ENCODE measurements at places on chromosomes 6 and 20.

DNA sequence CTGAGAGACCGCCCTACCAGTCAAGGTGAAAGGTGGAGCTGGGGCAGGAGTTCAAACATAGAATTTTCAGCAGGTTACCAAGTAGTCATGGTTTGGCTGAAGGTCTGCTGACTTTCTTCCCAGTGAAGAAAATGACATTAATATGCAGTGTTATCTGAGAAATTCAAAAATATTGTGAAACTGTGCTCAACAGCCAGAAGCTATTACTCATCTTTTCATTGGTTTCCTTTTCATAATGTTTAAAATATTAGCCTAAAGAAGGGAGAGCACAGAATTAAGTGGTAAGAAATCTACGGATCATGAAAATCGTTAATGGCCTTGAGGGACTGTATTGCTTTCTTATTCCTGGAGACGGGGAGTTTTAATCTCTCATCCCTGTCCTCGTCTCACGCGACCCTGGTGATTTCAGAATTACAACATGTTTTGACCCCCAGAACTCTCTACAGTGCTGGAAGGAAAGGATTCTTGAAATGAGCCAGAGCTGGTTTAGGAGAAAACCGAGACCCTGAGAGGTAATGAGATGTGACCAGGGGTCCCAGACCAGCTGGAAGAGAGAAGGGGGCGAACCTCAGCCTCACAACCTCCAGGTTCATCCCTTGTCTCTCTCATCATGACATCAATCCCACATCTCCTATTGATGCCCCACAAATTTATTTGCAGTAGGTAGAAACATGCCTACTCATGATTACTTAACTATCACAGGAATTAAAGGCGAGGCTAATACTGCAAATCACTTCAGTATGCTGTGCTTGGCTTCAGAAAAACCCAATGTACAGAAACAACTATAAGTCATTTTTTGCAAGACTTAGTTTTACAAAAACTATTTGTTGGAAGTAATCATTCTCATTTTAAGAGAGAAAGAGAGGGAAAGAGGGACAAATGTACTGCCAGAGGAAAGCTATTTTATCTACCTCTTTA lies 209.5 kb downstream of the FNDC1 start:
- no peak for DNase-seq

- no peak for DNase-seq
Observed at GRCh38 chr20:8367689-8368088, 235.6 kb downstream of the PLCB1 start.

- no peak for DNase-seq
Observed at GRCh38 chr6:116166369-116166768, 40.4 kb upstream of the COL10A1 start.

GRCh38 chr6:87333033-87333432 lies 4.0 kb upstream of the GJB7 start:
- no peak for DNase-seq

- no peak for DNase-seq
Observed at GRCh38 chr6:129759796-129760605, 50.0 kb upstream of the ARHGAP18 start.

- DNase-seq = no peak
Observed at GRCh38 chr6:32908897-32909296, 31.9 kb downstream of the HLA-DMB start.

DNA sequence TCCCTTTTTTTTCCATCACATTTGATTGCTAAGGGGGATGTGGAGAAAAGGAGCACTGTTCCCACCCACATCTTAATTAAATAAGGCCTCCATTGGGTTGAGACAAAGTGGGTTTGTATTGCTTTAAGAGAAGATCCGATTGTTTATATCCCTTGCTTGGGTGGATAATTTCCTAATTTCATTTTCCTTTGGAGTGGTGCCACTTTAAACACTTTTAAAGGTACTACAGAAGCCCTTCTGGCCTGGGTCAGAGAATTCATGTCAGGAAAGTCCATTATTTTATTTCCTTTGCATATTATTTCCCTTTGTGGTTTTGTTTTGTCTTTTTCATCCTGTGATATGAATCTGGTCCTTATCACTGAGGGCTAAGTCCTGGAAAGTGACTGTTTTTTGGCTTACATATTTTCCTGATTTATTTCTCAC lies 56.9 kb downstream of the PHACTR2 start:
- no peak for DNase-seq

DNA sequence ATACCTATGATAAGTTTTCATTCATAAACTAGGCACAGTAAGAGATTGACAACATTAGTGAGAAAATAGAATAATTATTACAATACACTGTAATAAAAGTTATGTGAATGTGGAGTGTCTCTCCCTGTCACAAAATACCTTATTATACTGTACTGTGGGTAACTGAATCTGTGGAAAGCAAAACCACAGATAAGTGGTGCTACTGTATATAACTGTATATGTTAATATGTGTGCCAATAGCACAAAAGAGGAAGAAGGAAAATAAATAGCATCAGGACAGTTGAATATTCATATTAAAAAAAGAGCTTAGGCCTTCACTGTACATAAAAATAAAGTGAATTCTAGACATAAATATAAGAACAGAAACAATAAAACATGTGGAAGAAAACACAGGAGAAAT lies 243.5 kb downstream of the CDKAL1 start:
- no peak for DNase-seq

GRCh38 chr6:36320475-36320874 lies 16.2 kb downstream of the BNIP5 start:
- DNase-seq = no peak

- DNase-seq = no peak
Observed at GRCh38 chr6:170005665-170006064, 254.2 kb downstream of the ERMARD start.

GRCh38 chr6:10658910-10659698 lies 35.3 kb downstream of the C6orf52 start:
- DNase-seq = no peak

DNA sequence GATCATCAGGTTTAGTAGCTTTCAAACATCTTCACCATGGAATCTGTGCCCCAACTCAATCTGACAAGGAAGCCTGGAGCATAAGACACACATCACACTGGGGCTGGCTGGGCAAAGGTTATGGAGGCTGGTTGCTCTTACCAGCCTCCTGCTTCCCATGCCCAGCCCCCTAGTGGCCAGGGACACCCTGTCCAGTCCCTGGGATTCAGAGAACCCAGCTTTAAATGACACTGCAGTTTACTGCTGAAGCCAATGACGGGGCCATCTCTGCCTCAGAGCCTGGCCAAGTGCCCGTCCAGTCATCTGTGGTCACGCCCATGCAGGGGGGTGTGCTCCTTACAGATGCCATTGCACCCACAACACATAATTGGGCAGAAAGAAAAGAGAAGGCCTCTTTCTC lies 272.9 kb downstream of the SMOC2 start:
- no peak for DNase-seq

DNA sequence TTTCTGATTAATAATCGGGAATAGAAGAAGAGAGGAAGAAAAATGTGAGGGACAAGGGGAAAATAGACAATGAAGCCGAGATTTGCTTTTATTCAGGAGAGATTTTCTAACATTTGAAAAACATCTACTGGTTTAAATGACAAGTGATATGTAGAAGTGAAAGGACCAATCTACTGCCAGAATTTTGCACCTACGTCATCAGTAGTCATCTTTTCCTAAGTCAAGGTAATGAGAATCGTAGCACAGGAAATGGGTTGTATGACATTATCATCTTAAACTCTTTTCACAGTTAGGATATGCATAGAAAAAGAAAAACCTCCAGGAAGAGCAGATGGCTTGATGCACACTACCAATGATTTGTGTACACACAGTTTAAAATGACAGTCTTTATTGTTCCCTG lies 45.3 kb upstream of the RAB32 start:
- DNase-seq = no peak

- DNase-seq = no peak
Observed at GRCh38 chr6:74070091-74070490, 374.1 kb downstream of the CD109 start.

DNA sequence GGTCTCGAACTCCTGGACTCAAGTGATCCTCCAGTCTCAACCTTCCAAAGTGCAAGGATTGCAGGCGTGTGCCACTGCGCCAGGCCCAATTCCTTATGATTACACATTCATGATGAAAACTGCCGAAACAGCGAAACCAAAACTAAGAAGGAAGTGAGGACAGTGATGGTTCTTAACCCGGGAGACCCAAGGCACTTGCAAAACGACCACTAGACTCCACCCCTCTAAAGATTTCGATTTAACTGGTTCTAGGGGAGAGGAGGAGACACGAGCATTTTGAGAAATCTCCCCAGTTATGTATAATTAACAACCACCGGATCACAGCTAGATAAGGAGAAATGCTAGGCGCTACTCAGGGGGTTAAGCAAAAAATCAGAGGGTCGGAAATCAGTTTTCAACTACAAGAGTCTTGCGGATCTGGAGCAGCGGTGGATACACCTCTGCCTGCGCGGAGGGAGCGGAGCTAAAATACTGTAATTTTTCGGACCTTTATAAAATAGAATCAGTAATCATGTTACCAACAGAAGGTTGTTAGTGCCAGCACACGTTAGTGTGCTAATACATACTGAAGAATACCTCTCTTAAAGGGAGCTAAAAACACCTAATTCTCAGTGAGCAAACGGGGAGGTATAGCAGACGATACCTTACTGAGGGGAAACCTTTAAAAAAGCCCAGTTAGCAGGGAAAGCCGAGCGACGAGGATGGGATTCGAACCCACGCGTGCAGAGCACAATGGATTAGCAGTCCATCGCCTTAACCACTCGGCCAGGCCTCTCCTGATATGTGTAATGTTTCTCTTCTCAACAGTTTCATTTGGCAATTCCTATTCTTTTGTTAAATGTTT lies 60.0 kb upstream of the BTN3A2 start:
- DNase-seq = peak; percentile 44

GRCh38 chr6:34201455-34202107 lies 35.1 kb upstream of the HMGA1 start:
- DNase-seq = no peak

DNA sequence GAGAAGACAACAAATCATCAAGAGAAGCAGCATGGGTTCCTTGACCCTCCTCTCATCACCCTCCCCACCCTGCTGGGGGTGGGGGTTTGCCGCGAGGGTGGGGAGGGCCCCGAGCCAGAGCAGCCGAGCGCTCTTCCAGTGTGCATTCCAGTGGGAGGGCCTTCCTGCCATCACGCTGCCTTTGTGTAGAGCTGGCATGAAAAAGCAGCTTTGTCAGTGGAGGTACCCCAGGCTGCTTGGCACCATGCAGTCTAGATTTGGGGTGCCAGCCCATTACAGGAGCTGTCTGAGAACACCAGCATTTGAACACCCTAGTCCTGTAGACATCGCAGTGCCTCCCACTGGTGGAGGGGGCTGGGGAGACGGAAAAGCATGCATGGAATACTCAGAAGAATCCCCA lies 12.2 kb downstream of the BAK1 start:
- DNase-seq = no peak
